Fibroblast of skin of scalp (primary cell): ENCODE measurements at places on chromosomes 16 and 17.
A peak's percentile ranks its signal among the peaks of the same experiment; 100 is the strongest.

GRCh38 chr17:47989700-47990099 is 18.8 kb downstream of the CDK5RAP3 start:
- DNase-seq: no peak

- no peak for DNase-seq
Observed at GRCh38 chr17:50608700-50609379, 25.8 kb upstream of the ABCC3 start.

- DNase-seq: no peak
Observed at GRCh38 chr16:22675745-22676540, 138.0 kb upstream of the HS3ST2 start.

- no peak for DNase-seq
Observed at GRCh38 chr17:57750895-57751294, 5.8 kb upstream of the CCDC182 start.

DNA sequence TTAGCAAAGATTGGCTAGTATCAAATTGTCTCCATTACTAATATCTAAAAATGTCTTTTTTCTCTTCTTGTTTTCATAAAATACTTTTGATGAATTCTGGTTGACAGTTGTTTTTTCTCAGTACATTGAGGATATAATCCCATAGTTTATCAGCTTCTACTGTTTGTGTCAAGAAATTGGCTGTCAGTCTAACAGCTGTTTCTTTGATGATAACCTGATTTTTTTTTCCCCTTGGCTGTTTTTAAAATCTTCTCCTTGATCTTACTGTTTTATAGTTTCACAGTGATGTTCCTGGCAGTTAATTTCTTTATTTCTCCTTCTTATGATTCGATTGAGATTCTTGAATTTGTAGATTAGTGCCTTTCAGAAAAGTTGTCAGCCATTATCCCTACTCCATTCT is 315.3 kb upstream of the PMFBP1 start:
- no peak for DNase-seq

- DNase-seq: peak; percentile 67
Observed at GRCh38 chr17:35849469-35850348, 19.0 kb downstream of the HEATR9 start.

GRCh38 chr17:32007463-32008298 is 498 bp downstream of the LRRC37B start:
- DNase-seq: peak; percentile 6

DNA sequence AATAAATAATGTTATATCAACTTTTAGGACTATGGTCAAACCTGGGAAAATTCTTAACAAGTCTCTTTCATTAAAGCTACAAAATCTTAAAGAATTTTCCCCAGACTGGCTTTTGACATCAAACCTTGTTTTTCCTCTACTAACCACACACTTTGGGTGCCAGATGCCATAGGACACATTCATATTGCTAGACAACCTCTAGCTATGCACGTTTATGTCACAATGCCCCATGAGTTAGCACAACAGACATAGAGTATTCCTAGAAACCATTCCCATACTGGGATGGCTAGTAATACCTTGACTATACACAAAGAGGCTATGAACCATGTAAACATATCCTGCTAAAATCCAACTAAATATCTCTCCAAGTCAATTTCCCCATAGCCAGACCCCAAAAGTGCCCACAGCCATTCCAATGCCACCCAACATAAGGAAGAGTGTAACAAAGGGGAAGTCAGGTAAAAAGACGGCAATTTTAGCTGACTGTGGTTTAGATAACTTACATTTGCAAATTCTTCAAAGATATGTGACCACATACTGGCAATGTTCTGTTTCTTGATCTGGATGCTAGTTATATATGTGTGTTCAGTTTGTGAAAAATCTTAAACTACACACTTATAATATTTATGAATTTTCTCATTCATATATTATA is 23.4 kb downstream of the SMURF2 start:
- DNase-seq: peak; percentile 72

- peak; percentile 82 for DNase-seq
Observed at GRCh38 chr17:5563456-5563855, 20.9 kb downstream of the NLRP1 start.

- DNase-seq: no peak
Observed at GRCh38 chr16:76947749-76948148, 243.2 kb upstream of the MON1B start.

DNA sequence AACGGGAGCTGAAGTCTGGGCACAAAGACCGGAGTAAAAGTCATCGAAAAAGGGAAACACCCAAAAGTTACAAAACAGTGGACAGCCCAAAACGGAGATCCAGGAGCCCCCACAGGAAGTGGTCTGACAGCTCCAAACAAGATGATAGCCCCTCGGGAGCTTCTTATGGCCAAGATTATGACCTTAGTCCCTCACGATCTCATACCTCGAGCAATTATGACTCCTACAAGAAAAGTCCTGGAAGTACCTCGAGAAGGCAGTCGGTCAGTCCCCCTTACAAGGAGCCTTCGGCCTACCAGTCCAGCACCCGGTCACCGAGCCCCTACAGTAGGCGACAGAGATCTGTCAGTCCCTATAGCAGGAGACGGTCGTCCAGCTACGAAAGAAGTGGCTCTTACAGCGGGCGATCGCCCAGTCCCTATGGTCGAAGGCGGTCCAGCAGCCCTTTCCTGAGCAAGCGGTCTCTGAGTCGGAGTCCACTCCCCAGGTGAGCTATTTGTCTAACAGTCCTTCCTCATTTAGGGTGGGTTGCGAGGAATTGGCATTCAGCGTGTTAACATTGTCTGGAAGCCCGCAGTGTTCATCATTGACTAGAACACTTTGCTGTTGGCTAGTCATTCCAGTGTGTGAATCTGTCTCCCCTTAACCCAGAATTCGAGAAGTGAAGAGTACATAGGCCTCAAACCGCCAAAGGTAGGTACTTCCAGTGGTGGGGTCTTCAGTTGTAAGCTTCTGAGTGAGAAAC is 1.5 kb downstream of the CDK12 start:
- DNase-seq: peak; percentile 1

- DNase-seq: no peak
Observed at GRCh38 chr16:1371054-1371978, 19.6 kb downstream of the GNPTG start.

GRCh38 chr17:55690105-55690508 is 32.6 kb downstream of the TMEM100 start:
- no peak for DNase-seq

GRCh38 chr16:3475604-3476375 is 19.5 kb downstream of the C16orf90 start:
- DNase-seq: no peak

- peak; percentile 58 for DNase-seq
Observed at GRCh38 chr16:4200000-4200780, 41.7 kb downstream of the SRL start.

DNA sequence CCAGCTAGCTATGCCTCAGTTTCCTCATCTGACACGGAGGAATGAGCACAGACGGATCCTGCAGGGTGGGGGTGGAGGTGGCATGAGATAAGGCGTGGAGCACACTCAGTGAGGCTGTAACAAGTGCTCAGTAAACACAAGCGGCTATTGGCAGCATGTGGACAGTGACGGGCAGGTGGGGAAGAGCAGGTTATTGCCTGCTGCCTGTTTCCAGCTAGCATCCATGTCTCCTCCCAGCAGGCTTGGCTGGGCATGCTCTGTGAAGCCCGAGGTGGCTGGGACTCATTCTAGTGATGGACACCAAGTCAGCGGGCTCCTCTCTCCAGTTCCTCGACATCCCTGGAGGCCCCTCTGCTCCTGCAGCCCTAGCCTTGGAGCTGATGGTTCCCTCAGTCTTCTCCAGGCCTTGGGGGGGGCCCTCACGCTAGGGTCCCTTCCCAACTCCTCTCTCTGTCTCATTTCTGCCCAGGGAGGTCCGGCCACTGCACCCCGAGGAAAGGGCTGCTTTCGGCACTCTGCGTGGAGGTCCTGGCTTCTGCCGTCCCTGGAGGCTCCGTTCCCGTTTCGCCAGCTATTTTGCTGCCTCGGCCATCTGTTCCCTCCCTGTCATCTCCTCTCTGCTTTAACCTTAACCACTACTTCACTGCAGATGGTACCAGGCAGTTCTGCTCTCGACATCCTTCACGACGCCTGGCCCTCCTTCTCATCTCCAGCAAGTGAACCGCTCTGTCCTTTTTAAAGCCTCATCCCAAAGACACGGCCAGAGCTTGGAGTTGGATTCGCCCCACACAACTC is 6.2 kb downstream of the RTN4RL1 start:
- no peak for DNase-seq

DNA sequence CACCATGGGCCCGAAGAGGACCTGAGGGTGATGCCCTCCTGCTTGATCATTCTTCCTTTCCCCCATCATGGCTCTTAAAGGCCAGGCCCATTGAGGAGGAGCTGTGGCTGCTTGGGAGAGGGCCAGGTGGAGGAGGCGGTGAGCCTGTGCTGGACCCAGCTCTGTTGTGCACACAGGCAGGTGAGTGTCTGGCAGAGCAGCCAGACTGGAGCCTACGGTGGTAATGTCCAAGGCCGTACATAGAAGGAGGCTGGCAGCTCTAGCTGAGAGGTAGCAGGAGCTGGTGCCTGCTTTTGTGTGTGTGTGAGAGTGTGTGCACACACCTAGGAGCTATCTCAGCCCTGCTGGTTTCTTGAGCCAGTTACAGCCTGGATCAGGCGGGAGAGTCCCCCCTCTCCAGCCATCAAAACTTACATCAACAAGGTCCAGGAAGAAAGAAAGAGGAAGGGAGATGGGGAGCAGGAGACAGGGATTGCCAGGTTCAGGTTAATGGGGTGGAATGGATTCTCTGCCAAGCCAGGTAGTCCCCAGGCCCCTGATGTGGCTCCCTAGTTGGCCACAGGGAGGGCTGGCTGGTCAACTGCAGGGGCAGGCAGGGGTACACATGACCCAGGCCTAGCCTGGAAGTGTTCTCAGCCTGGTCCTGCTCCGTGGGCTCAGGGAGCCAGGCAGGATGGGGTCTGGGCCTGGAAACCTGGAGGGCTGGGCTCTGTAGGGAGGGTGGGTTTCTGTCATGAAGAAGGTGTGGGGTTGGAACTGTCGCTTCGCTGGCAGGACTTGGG is 107.1 kb downstream of the RAP1GAP2 start:
- no peak for DNase-seq

GRCh38 chr16:78195797-78196196 is 96.3 kb downstream of the WWOX start:
- no peak for DNase-seq

- DNase-seq: peak; percentile 66
Observed at GRCh38 chr16:4323845-4324488, 8.1 kb downstream of the GLIS2 start.

DNA sequence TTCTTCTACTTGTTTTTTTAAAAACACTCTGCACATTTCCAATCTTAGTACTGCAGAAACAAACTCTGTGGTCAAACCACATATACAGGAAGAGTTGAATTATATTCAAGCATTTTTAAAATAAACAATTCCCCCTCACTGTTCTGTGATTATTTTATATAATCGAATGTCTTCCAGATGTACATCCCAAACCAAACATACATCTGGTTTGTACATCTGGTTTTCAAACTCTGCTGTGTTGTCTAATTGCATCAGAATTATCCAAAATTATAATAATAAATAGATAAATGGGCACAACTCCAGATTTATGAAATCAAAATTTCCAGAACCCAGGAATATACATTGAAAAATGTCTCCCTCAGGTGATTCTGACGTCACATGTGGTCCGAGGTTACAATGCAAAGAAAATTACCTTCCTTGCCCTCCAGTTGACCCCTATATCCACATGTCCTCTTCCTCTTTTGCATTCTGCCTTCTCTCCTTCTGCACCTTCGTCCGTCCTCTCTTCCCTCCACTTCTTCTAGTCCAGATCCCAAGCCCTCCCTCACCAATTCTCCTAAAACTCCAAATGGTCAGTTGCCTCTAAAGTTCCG is 13.3 kb upstream of the CCDC144A start:
- DNase-seq: peak; percentile 33

DNA sequence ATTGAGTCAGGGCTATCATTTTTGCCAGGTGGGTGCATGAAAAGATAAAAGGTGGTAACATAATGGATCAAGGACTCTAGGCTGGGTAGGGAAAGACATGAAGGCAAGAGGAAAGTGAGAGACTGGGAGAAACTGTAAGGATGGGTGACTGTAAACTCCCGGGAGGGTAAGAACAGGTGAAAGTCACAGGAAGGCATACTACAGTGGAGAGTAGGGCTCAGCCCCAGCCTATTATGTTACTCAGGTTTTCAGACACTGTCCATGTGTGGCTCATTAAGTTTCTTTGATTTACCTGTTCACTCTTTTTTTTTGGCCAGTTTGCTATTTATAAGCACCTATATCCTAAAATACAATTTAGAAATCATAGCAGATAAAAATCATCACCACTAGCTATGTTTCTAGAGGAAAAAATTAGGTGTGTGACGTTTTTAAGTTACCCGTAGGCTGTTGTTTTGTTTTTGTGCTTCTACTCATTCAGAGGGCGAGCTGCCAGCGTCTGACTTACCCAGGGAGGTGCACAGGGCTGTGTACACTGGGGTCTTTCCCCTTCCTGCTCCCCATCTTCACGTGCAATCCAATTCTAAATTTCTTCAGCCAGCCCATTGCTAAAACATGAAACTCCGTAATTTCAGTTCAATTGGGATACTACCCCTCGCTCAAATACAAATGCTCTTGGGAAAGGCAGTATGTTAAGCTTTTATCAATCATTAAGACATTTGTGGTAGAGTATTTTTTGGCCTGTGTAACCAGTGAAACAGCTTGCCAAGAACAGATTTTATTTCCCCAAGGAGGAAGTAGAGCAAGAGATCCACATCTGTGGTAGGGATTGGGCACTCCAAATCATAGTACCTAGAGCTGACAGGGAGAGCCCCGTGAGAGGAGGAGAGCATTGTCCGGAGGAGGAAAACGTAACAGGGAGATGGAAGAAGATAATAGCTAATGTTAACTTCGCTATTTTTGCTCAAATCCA is 21.7 kb upstream of the VWA3A start:
- DNase-seq: no peak

DNA sequence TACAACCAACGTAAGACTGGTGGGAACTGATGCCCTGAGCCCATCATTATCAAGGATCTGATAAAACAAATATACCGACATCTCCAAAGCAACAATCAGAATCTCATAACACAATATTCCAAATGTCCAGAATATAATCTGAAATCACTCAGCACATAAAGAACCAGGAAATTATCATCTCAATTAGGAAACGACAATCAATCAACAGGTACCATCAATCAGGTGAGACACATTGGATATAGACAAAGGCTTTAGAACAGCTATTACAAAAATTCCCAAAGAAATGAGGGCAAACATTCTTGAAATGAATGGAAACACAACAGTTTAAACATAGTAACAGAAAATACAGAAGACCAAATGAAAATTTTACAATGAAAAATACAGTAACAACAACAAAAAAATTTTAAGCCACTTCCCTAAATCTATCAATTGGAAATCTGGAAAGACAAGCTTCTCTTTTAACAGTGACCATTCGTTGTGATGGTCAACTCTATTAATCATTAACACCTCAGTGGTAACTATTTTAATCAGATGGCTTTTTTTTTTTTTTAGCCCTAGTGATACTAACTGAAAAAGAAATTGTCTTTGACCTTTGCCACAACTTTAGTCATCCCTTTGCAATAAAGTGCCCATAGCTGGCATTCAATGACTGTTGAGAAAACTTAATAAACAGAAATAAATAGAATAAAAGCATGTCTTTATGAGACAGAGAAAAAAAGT is 70.4 kb downstream of the USP32 start:
- DNase-seq: no peak
